ENCODE measurements at places on chromosomes 6 and 20.

DNA sequence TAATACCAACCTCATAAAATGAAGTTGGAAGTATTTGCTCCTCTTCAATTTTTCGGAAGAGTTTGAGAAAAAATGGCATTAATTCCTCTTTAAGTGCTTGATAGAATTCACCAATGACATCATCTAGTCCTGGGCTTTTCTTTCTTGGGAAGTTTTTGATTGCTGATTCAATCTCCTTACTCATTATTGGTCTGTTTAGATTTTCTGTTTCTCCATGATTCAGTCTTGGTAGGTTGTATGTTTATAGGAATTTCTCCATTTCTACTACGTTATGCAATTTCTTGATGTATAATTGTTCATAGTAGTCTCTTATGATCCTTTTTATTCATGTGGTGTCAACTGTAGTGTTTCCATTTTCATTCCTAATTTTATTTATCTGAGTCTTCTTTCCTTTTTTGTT, 176.9 kb upstream of the PRND start:
- no peak for DNase-seq

DNA sequence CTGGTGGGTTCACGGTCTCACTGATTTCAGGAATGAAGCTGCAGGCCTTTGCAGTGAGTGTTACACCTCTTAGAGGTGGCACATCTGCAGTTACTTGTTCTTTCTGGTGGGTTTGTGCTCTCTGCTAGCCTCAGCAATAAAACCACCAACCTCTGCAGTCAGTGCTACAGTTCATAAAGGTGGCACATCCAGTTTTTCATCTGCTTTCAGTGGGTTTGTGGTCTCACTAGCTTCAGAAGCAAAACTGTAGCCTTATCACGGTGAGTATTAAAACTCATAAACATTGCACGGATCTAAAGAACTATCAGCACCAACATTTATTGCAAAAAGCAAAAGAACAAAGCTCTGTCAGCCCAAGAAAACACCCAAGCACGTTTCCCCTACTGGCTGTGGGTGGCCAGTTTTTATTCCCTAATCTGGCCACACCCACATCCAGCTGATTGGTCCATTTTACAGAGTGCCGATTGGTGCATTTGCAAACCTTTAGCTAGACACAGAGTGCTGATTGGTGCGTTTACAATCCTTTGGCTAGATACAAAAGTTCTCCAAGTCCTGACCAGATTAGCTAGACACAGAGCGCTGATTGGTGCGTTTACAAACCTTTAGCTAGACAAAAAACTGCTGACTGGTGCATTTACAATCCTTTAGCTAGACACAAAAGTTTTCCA, 3.4 kb upstream of the TMEM14C start:
- DNase-seq: no peak

DNA sequence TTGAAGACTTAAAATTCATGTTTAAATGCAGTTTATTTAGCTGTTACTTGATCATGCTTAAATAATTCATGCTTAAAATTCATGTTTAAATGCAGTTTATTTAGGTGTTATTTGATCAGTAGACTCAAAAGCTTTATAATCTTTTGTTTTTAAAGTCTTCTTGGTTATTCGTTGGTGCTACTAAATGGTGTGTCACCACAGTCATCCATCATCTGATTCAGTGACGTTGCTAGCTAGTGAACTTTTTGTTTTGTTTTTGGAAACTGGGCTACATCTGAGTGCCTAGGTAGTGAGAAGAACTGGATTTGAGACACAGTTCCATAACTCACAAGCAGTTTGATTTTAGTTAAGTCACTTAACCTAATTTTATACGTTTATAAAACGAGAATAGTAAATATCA, 20.9 kb downstream of the SCAF8 start:
- DNase-seq: no peak

DNA sequence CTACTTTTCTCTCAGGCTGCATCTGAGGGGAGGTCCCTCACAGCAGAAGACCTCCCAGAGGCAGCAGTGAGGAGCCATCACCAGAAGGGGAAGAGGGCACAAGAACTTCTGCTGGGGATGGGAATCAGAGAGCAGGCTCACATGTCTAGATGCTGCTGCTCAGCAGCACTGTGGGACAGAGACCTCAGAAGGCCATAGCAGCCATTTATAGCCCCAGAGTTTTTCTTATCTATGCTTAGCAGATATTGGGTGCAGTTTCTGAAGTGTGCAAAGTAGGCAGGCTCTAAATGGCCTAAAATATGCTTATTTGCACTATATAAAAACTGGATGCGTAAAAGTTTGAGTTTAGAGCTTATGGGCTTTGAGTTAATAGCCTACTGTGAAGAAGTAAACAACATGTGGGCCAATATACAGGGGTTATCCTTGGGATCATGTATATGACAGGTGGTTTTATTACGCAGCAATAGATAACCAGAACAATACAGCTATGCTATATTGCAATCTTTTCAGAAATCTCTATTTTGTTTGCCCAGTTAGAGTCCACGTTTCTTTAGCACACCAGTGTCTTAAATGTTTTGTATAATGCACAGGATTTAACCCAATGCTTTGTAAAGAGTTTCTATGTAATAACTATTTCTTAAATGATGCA, 60.2 kb upstream of the TMEM244 start:
- no peak for DNase-seq

GRCh38 chr6:40671001-40671693, 84.0 kb upstream of the LRFN2 start:
- DNase-seq: no peak

DNA sequence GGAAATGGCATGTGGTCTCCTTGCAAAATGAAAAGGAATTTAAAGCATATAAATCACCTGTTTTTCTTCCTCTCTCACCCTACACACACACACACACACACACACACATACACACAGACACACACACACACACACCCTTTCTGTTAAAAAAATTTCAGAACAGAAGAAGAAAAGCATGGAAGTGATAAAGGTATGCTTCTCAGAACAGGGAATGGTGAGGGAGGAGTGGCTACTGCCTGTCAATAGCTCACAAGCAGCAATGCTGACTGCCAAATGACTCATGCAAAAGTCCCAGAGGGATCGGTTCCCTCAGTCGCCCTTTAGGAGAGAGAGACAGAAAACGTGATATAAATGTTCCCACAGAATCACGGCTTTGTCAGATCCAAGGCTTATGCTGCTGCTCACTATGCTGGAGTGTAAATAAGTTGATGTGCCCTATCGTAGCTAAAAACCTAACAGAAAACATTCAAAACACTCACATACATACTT, 102.6 kb downstream of the IBTK start:
- no peak for DNase-seq

GRCh38 chr6:94584211-94584610, 993.1 kb upstream of the MANEA start:
- no peak for DNase-seq

GRCh38 chr6:79030023-79030422, 48.0 kb downstream of the PHIP start:
- no peak for DNase-seq

DNA sequence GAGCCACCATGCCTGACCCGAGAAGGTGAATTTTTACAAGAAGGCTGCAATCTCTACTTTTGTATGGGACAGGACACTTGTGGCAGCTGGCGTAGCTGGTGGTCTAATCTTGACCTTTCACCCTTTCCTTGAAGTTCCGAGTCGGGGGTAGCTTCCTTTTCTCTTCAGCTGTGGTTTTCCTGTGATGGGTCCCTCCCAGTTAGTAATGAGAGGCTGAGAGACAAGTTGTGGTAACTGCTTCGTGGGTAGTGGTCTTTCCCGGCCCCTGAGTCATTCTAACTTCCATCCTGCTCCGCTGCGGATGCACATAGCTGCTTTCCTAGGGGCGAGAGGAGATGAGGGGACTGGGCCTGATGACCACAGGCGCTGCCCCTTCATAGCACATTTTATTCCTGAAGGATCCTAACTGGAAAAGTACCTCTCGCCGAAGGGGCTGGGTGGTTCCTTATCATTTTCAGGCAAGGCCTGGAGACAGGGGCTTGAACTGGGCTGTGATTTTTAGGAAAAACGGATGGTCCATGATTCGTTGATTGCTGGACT, 3.1 kb downstream of the SYNJ2 start:
- DNase-seq: no peak

- no peak for DNase-seq
These were observed 1.8 kb upstream of the DCBLD1 start for GRCh38 chr6:117480651-117481050.

GRCh38 chr6:166907373-166907841, 48.9 kb downstream of the RNASET2 start:
- no peak for DNase-seq

GRCh38 chr6:29759457-29759856, 36.2 kb downstream of the HLA-F start:
- no peak for DNase-seq

DNA sequence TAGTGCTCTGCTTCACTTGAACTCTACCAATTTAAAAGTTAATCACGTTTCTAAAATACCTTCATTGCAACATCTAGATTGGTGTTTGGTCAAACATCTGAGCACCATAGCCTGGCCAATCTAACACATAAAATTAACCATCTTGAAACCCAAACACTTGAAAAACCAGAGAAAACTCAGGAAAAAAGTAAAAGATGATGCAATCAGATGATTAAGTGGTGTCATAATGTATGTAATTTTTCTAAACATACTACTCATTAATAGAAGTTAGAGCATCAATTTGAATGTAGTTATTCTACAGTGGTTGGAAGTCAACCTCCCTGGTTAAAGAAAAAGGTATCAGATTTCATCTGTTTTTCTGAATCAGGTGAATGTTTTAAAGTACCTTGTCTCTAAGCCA, 228.6 kb upstream of the ID4 start:
- DNase-seq: no peak

DNA sequence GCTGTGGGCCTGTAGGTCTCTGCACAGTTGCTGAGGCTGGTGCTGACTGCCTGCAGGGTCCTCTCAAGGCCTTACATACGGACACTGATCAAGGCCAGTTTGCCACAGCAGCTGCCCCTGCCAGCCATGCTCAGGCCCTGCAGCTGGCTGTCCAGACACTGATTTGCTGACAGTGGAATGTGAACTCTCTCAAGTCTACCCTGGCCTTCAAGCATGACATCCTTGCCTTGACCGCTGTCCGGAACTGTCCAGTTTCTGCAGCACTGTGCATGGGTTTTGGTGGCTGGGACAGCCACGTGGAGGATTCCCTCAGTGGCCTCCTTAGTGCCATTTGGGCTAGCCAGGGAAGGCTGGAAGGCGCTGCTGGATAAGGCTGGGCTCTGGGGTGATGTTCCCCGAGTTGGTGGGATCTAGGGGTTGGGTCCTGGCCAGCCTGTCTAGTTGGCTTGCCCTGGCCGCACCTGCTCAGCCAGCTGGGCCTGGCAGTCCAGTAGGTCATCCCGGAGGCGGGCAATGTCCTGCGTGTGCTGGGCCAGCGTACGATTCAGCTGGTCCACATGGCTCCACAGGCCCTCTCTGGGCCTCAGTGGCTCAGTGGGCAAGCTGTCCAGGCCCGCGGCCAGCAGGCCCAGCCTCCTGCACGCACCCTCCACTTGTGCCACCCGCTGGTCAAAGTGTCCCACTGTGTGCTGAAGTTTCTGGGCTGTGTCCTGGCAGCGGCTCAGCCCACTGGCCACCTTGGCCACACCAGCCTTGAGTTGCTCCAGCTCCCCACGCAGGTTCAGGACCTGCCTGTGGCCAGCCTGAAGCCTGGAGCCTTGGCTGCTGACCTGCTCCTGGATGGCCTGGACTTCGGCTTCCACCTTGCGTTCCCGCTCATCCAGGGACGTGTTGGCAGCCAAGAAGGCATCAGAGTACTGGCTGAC, 5.5 kb downstream of the EMILIN3 start:
- no peak for DNase-seq

DNA sequence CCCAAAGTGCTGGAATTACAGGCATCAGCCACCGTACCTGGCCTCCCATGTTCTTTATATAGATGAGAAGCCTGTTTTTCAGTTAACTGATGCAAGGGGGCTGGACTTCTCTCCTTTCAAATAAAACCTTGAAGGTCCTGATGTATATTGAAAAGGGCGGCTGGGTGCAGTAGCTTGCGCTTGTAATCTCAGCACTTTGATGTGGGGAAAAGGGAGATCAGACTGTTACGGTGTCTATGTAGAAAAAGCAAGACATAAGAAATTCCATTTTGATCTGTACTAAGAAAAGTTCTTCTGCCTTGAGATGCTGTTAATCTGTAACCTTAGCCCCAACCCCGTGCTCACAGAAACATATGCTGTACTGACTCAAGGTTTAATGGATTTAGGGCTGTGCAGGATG, 16.1 kb upstream of the SAMHD1 start:
- no peak for DNase-seq

- DNase-seq: no peak
These were observed 166.7 kb downstream of the PRKN start for GRCh38 chr6:162560891-162561290.

GRCh38 chr20:38434770-38435554, at the start of gene SNHG17:
TSS of gene SNHG17 (minus strand) at chr20:38435328.
- DNase-seq: peak; percentile 85

GRCh38 chr20:20695250-20695816, 17.1 kb downstream of the RALGAPA2 start:
- no peak for DNase-seq

DNA sequence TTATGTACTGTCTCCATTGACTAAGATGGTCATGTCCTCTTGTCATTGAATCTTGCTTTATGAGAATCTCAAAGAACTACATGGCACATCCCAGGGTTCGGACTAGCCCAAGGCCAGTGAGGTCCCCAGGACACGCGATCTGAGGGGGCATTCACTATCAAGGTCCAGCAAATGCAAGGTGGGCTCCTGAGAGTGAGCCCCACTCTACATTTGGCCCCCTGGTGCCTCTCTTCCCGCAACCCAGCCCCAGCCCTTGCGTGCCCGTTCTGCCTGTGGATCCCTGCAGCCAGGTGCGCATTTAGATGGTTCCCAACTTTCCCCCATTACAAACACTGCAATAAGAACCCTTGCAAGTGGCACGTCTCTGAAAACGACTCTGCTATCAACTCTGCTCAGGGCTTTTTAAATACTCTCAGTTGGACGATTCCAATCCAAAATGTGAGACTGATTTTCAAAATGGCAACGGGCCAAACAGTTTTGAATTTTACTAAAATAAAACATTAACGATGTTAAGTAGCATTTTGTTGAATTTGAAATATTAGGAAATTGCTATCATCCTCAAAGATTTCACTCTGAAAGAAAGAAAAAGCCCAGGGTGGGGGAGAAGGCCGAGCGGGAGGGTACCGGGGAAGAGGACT, 59.6 kb downstream of the NFATC2 start:
- DNase-seq: no peak

GRCh38 chr6:106324726-106325335, 729 bp downstream of the ATG5 start:
- DNase-seq: no peak

GRCh38 chr20:9838378-9839295, at the start of gene PAK5:
TSS of gene PAK5 (minus strand) at chr20:9839076. CDS start at chr20:9644328, 194,748 bp downstream.
- no peak for DNase-seq

GRCh38 chr6:106750946-106751345, 121.6 kb downstream of the QRSL1 start:
- DNase-seq: no peak

GRCh38 chr6:44439270-44440045, 52.0 kb downstream of the CDC5L start:
- no peak for DNase-seq

GRCh38 chr6:63245420-63245819, 34.2 kb downstream of the FKBP1C start:
- no peak for DNase-seq

DNA sequence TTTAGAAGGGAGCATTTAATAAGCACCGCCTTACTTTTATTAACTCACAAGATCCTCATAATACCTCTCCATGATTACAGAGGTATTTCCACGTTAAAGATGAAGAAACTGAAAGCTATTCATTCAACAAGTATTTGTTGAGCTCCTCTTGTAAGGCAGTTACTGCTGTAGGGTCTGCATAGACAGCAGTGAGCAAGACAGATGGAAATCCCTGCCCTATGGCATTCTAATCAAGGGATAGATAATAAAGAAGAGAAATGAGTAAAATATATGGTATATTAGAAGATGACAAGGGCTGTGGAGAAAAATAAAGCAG, 77.8 kb upstream of the CTNNBL1 start:
- DNase-seq: no peak
